HepG2 (cell line): ENCODE measurements at places on chromosomes 12 and 14. TPM values are rescaled to one million over a fixed set of nuclear protein-coding genes. Genes with fewer than 3 reads are reported as not detected.

The RITA1 gene
- 28.1 and 28.9 TPM in 2 replicates for total RNA-seq

The EMP1 gene
- 0.13 TPM in 1 of 2 replicates, not detected in the other for total RNA-seq

The STYX gene
- 10.9 and 15.6 TPM in 2 replicates for total RNA-seq

The SLC38A4 gene
- total RNA-seq, result 2.8 and 3.5 TPM in 2 replicates

The LRRC43 gene
- total RNA-seq, result not detected in 2 replicates

The RDH16 gene
- 0.07 and 0.13 TPM in 2 replicates for total RNA-seq

The VWF gene
- total RNA-seq, result 0.20 and 0.22 TPM in 2 replicates

The TCTN1 gene
- total RNA-seq, result 8.9 and 16.0 TPM in 2 replicates

The MOK gene
- total RNA-seq, result 11.8 and 15.3 TPM in 2 replicates
